A172 (cell line): ENCODE measurements at places on chromosomes 1 and 21.

GRCh38 chr1:32872192-32872460, 1.4 kb upstream of the FNDC5 start:
- no peak for DNase-seq

DNA sequence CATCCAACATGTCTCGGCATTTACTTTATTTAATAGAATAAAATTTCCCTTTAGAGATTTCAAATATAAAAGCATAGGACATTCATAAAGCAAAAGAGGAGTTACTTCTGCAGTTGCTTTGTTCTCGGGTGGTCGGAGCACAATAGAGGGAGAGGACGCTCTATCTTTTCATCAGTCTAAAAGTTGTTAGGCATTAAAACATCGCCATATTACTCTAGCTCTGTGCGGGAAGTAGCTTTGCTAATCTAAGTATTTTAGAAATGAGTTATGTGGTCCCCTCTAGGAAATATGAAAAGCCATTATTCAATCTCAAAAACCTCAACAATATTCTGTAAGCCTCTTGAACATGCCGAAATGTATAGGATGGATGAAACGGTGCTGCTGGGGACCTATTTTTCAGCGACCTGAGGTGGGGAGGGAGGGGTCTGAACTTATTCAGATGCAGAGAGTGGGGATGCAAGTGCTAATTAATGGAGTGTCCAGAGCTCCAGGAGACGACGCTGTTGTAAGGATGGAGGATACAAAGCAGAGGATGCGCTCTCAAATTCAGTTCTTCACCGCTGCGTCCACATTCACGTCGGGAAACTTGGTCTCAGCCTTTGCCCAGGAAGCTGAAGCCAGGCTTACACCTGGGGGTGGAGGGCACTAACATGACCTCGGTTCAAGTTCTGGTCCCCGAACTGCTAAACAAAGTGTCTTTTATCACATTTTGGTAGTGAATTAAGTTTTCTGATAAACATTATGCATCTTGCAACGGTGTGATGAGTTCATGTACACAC, 6.3 kb downstream of the CDKN2C start:
- DNase-seq = peak; percentile 42

DNA sequence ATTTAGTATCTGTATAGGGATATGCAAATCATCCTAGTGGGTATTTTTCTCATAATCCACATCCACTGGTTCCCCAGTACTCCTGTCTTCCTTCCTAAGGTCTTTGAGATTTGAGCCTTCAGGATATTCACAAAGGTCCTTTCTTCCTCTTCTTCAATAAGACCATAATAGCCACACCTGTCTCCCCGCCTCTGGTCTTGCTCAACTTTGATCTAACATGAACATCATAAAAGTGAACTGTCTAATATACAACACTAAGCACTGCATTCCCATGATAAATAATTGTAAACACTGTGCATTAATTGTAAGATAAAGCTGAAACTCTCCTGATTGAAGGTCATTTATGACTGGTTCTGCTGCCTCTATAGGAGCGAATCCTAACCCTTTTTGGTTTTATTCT, 184.6 kb downstream of the DENND1B start:
- DNase-seq = no peak

GRCh38 chr1:221188458-221188857, 309.2 kb downstream of the HLX start:
- DNase-seq = no peak

- DNase-seq = no peak
Observed at GRCh38 chr21:34528131-34528561, 16.1 kb upstream of the KCNE1 start.

GRCh38 chr1:236753516-236753915, 41.6 kb upstream of the MTR start:
- peak; percentile 55 for DNase-seq

DNA sequence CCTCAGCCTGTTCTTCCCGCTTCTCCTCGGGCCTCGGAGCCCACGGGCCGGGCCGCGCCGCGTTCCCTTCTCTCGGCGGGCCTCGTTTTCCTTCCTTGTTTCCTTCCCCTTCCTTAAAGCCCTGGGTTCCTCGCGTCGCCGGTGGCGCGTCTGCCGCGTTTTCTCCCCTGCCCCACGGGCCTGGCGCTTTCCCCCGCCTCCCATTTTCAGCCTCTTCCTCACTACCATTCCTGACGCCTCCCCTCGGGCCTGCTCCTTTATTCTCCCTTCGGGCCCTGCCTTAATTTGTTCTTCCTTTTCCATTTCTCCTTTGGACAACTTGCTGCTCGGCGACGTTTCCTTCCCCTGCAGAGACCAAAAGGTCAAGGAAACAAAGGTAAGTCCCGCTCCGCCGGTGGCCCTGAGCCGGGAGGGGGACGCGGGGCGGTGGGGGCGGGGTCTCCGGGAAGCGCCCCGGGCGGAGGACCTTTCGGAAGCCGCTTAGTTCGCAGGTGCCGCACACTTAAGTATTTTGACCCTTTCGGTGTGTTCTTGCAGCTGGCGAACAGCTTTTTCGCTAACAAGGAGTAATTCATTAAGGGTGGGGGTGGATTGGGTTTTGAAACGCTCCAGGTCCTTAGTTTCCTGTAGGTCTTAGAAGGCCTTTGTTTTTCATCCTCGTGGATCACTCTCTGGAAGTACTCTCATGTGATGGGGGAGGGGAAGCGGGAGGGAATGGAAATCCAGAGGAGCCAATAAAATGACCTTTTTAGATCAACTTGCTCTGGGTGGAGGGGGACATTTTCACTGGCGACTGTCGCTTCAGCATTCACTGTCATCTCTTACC, 780 bp downstream of the YTHDF2 start:
- peak; percentile 27 for DNase-seq

GRCh38 chr1:78797108-78797781, 147.6 kb downstream of the IFI44 start:
- no peak for DNase-seq

DNA sequence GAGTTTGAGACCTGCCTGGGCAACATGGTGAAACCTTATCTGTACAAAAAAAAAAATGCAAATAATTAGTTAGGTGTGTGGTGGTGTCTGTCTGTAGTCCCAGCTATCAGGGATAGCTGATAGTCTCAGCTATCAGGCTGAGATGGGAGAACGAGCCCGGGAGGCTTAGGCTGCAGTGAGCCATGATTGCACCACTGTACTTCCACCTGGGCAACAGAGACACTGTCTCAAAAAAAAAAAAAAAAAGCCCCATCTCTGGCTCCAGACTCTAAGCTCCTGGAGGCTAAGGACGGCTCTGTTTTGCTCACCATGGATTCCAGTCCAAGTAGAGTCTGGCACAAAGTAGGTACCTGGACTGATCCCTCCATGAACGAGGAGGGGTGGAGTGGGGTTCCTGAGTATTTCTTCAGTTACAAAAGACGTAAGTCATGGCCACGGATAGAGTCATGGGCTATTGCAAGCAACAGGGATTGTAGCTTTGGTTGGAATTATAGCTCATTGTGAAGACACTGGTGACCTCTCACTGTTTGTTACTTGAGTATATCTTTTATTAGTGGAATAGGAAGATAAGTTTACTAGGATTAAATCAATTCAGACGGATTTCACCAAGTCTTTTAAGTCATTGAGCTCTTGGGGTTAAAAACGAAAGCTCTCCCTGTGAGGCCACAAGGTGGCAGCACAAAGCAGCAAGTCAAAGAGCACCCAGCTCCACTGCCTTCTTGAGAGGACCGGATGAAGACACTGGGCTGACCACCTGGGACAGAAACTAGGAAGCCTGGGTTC, 35.6 kb upstream of the TMEM61 start:
- DNase-seq = peak; percentile 75
